ENCODE measurements at places on chromosomes 6 and 20. TPM values are rescaled to one million over a fixed set of nuclear protein-coding genes. Genes with fewer than 3 reads are reported as not detected.

GRCh38 chr20:58242824-58243223 lies 14.4 kb upstream of the ANKRD60 start:
- no peak for DNase-seq

Gene ULBP1
- 0.03 TPM for polyA plus RNA-seq

DNA sequence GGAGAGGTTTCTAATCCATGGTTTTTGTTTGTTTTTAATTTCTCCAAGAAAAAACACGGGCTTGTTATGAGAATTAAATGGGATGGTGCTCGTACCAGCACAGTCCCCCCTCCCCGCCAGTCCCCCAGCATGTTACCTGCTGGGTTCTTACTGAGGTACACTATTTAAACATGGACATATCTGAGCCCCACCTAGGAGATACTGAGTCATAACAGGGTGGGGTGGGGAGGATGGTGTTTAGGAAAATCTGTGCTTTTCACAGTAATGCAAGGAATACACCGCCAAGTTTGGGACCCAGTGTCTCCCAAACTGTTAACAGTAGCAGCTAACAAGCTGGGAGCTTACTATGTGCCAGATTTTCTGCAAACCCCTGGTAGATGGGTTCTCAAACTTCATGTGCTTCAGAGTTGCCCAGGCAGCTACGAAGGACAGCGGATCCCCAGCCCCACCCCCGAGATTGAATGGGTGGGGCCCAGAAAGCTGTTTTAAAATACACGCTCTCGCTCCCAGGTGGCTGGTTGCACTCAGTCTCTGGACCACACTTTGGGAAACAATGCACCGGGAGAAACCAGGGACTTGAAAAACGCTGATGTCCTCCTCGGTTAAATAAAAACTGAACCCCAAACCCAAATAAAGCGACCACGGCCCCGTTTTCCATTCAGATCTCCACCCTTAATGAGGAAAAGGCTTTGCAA lies 995 bp downstream of the ZFP64 start:
- no peak for DNase-seq

GRCh38 chr20:43161716-43162115 lies 28.0 kb downstream of the PTPRT start:
- DNase-seq: no peak

- DNase-seq: no peak
These were observed 49.1 kb upstream of the PLCB4 start for GRCh38 chr20:9019833-9020232.

DNA sequence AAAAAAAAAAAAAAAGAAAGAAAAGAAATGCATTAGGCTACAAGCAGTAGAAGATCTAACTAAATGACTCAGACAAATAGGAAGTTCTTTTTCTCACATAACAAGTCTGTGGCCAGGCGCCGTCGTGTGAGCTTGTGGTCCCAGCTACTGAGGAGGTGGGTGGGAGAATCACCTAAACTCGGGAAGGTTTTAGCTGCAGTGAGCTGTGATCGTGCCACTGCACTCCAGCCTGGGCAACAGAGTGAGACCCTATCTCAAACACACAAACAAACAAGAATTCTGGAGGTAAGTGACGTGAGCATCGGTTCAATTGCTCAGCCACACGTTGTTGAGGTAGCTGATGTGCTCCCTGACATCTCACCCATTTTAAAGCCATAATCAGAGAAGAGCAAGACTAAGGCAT lies 37.9 kb upstream of the SLC23A2 start:
- DNase-seq: no peak

Gene DCDC2
- polyA plus RNA-seq: 1.1 TPM

DNA sequence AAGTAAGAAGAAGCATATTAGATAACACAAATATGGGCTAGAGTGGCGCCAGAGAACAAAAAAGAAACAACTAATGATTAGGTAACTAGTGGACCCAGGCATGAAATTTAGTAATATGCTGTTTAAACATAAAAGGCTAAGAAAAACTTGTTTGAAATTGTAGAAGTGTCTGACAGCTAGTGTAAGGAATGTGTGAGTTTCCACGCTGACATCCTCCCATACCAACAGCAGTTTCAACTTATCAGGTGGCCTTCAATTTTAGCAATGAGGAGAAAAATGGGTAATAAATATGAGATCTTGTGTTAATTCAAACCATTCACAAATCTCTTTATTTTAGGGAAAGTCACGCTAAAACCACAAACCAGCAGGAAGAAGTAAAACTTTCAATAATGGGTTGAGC lies 440.2 kb upstream of the FLRT3 start:
- no peak for DNase-seq

DNA sequence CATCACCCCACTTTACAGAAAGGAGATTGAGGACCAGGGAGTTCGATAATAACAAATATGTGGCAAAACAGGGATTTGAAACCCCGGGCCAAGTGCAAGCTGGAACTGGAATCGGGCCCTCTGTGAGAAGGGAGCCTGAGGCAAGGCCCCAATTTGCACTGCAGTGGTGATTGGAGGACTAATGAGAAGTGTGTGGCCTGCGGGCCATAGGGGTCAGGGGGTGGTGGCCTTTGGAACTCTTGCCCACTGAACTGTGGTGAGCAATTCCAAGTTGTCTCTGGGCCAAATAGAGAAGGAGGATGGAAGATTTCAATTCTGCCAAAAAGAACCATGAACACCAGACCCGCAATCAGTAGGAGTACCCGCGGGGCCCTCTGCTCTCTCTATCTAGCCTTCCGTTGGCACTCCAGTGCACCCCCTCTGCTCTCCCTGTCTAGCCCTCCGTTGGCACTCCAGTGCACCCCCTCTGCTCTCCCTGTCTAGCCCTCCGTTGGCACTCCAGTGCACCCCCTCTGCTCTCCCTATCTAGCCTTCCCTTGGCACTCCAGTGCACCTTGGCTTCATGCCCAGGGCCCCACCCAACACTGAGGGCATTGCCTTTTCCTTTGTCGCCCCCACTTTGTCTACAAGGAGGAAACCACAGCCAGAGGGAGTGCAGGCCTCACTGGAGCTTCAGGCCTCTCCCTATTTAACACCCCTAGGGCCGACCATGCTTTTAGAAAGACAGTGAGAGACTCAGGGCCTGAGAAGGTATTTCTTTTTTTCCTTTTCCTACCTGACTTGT lies 6.0 kb upstream of the PTPRA start:
- no peak for DNase-seq

Gene HSPA1A
- 319 TPM for polyA plus RNA-seq

Gene SIRPB1
- polyA plus RNA-seq: 0.74 TPM

Gene CFB
- polyA plus RNA-seq: 1.8 TPM

Gene ADGB
- polyA plus RNA-seq: not detected

GRCh38 chr6:140604786-140605185 lies 1230.3 kb upstream of the CITED2 start:
- no peak for DNase-seq

GRCh38 chr6:39377539-39377950 lies 55.0 kb upstream of the KCNK16 start:
- DNase-seq: peak; percentile 42

DNA sequence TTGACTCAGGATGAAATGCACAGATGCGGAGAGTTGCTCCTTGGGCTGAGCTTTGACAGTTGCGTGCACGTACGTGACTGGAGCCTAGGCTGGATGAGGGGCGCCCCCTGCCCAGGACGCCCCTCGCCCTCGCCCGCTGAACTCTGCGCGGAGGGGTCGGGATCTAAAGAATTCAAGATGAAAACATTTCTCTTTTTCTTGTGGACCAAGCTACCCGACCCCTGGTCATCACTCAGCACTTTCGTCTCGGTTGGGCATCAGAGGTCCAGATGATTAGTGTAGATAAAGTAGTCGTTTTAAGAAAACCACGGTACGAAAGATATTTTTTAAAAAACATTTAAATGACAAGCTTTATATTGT lies 700 bp downstream of the DTD1 start:
- DNase-seq: no peak

DNA sequence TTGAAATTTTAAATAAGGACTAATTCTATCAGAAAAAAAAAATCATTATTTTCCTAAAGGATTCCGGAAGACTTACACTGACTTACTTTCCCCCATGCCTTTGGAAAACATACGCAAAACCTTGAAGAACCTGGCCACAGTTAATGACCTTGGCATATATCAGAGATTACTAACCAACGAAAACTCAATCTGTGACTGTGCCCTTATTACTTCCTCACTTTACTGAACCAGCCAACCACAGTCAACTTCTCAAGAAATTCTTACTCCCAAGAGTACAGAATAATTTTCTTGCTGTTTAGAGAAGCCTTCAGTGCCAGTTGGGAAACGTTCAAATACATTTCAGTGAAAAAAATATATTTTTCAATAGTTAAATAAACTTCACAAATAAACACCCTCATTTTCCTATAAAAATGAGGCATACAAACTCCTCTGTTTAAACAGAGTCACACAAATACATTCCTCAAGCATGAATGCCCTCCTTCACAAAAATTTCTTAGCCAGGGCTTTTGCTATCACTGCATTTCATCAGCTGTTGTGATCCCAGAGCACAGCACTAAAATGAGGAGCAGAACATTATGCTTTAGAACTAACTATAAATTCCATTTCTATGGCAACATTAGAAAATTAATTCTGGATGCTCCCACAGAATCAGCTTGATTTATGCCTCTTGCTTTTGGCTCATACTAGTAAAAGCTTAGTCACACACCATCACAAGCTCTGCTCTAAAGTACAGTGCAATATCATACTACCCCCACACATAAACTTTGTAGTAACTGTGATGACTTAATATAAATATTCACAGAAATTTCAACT lies 117.6 kb downstream of the DST start:
- no peak for DNase-seq

Gene SLC22A2
- polyA plus RNA-seq: 0.06 TPM

GRCh38 chr20:59774921-59775686 lies 158.3 kb downstream of the SYCP2 start:
- no peak for DNase-seq

DNA sequence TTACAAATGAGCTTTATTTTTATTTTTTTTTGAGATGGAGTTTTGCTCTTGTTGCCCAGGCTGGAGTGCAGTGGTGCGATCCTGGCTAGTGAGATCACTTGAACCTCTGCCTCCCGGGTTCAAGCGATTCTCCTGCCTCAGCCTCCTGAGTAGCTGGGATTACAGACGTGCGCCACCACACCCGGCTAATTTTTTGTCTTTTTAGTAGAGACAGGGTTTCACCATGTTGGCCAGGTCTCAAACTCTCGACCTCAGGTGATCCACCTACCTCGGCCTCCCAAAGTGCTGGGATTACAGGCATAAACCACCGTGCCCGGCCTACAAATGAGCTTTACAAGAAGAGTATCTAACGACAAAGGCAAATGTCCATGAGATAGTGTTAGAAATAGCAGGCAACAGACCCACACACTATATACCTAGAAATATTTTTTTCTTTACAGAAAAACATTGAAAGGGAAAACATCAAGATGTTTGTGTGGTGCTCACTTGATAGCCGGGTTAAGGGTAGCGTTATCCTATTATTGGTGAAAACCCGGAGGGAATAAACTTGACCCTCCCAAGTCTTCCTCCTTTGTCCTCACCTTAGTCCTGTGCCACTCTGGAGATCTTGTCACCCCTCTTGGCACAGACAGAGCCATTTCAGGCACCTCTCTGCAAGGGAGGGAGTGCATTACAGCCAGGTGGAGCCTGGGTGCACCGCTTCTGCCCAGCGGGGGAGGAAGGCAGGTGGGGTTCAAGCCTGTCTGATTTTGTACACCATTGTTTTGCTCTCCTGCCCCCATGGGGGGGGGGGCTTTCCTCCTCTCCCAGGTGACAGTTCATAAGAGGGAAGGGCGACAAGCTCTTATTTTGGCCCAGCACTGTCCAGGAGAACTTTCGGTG lies 21.0 kb upstream of the AVP start:
- DNase-seq: no peak

GRCh38 chr6:7846966-7847818 lies 63.4 kb downstream of the TXNDC5 start:
- DNase-seq: no peak

- no peak for DNase-seq
These were observed 173.5 kb downstream of the DLL1 start for GRCh38 chr6:170117111-170117972.

DNA sequence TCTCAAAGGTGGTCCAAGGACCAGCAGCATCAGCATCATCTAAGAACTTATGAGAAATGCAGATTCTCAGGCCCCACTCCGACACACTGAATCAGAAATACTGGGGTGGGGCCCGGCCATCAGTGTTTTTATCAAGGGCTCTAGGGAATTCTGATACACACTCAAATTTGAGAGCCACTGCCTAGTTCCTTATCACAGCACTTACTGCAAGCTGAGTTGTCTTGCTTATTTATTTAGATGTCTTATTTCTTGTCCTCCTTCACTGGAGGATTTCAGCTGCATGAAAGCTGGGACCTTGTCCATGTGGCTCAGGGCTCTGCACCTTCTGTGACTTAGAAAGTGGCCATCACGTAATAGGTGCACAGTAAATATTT lies 139.4 kb upstream of the RREB1 start:
- DNase-seq: no peak

DNA sequence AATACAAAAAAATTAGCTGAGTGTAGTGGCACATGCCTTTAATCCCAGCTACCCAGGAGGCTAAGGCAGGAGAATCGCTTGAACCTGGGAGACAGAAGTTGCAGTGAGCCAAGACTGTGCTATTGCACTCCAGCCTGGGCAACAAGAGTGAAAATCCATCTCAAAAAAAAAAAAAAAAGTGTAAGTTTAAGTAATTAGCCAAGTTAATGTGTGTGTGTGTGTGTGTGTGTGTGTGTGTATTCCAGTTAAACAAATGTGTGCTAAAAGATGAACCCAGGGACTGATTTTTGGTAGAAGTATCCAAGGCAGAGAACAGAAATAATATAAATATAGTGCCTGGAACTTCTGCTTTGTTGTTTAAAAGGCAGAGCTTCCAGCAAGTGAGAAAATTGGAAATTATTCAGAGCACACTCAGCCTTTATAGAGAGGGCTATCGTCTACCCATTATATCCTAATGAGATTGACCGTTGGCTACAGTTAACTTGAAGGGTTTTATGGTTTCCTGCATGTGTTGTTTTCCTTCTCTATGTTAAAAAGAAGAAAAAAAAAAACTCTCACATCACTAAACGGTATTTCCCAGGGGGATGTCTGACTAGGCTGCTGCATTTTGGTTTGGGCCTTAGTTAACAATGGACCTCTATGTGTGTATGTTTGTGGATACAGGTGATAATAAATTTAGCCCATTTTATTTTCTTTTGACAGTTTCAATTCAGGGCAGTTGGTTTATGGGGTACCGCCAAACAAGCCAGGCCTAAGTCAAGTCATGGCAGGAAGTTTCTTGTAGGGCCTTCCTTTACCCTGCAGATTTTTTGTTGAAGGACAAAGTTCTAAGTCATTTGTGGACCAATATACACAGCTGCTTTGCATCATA lies 9.8 kb downstream of the SOX4 start:
- no peak for DNase-seq

GRCh38 chr6:56381801-56382251 lies 134.4 kb upstream of the COL21A1 start:
- DNase-seq: no peak

Gene NEDD9
- 9.0 TPM for polyA plus RNA-seq

GRCh38 chr6:101341926-101342325 lies 51.6 kb upstream of the GRIK2 start:
- no peak for DNase-seq

GRCh38 chr6:163637524-163637923 lies 223.0 kb downstream of the QKI start:
- DNase-seq: no peak

DNA sequence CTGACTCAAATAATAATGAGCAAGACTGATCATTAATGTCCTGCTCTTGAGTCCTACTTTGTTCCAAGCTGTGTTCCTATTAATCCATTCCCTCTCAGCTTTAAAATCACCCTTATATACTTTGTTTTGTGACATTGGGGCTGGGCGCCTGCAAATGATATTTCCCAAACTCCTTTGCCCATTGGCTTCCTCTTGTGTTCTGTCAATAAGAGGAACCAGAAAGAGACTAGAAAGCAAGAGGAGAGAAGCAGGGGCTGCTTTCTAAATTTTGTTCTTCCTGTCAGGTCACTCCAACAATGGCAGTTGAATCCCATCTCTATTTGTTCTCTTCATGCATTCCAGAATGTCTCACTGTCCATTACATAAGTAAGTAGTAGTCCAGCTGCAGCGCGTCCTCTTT lies 21.6 kb upstream of the TRIM27 start:
- DNase-seq: no peak

Data from psoas muscle (tissue), 8 donors.